ENCODE measurements at places on chromosomes 2 and 18.

DNA sequence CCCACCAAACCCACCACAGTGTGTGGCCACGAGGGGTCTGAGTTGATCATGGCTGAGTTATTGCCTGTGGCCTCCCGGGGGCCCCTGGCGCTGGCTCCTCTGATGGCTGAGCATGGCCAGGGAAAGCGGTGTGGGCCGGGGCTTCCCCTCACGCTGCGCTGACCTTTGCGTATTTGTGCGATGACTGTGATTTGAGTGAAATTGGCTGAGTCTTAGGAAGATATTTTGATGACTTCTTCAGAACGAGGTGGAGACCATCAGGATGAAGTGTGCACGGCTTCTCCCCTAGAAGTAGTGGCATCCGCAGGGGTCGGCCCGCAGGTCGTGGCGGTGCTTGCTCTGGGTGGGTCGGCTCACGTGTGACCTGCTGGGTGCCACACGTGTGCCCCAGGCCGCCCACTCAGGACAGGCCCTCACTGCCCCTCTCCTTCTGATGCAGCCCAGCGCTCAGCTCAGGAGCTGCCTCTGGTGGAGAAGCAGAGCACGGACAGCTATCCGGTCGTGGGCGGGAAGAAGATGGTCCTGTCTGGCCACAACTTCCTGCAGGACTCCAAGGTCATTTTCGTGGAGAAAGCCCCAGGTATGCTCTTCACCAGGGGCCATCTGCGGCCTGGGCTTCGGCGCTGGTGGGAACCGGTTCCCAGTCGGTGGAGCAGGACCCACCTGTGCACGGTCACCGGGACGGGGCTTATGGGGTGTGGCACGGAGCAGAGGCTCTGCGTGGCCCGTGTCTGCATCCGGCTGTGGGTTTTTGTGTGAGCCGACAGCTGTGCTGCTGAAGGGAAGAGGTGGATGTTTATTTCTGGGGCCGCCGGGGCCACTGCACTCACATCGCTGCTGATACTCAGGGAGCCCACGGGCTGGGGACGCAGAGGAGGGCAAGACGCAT is 55.8 kb downstream of the NFATC1 start:
- DNase-seq: no peak

DNA sequence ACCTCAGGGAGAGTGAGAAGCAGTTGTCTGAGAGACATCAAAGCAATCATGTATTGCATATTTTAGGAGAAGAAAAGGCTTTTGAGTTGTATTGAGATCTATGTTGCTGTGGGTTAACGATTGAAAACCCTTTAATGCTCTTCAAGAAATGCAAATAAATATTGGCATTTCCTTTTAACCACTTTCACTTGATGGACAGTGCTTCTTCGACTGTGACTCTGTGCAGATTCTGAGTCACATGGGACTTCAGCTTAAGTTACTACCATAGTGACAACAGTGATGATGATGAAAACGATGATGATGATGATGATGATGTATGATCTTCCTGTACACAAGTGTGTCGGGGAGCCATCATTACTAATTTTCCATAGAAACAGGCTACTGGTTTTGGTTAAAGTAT is 181.8 kb downstream of the AKAIN1 start:
- no peak for DNase-seq

DNA sequence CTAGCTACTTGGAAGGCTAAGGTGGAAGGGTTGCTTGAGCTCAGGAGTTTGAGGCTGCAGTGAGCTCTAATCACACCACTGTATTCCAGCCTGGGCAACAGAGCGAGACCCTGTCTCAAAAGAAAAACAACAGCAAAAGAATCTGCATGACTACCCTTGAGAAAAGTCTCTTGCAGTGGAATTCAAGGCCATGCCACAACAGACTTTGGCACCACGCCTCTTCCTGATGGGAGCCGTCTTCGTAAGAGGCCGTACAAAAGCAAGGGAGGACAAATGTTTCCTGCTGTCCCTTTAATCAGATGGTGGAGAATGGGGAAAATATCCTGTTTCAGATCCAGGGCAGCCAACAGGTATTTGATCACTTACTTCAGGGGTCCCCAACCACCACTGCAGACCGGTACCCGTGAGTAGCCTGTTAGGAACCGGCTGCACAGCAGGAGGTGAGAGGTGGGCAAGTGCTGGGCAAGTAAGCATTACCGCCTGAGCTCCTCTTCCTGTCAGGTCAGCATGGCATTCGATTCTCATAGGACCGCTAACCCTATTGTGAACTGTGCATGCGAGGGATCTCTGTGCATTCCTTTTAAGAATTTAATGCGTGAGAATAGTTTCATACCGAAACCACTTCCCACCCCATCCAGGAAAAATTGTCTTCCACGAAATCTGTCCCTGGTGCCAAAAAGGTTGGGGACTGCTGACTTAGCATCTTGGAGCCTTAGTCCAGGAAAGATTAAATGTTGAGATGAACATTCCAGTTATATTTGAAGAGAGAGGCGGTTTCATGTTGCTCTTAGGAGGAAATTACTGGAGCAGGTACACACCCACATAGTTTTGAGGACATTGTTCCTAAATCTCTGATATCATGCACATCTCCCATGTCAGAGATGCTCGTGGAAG is 94.4 kb upstream of the XPO1 start:
- no peak for DNase-seq

GRCh38 chr2:190972846-190973245 is 41.1 kb downstream of the STAT1 start:
- no peak for DNase-seq

DNA sequence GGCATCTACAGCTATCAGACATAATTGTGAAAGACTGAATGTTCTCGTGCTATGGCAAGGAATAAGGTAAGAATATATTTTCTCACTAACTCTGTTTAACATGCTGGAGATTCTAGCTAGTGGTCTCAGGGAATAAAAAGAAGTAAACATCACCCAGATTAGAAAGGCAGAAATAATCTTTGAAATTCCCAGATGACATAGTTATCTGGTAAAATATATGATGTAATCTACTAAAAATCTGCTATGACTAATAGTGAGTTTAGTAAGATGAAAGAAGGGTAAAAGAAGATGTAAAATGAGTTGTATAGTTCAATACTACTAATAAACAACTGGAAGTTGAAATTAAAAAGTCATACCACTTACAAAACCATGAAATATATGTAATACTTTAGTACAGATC is 134.2 kb downstream of the DSC3 start:
- no peak for DNase-seq

- no peak for DNase-seq
These were observed 484.1 kb downstream of the FBXO15 start for GRCh38 chr18:73663581-73663980.
